ENCODE measurements at places on chromosomes 16 and 17.

- DNase-seq, result peak; percentile 38
Observed at GRCh38 chr17:77068915-77069314, 71.9 kb upstream of the SEC14L1 start.

DNA sequence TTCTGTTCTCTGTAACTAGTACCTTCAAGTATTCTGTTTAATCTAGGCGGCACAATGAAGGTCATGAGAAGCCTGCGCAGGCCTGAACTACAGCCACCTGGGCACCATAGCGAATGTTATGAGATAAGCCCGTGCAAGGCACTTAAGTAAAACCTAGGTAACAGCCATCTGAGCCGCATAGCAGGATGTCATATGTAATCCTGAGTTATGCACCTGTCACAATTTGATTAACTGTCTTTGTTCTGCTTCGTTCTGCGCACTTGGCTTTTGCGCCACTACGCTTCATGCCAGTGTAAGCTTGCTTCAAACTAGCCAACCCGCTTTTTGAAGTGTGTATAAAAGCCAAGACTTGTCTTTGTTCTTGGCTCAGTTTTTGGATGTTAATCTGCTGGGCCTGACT lies 449.8 kb downstream of the KCNJ18 start:
- DNase-seq, result no peak

DNA sequence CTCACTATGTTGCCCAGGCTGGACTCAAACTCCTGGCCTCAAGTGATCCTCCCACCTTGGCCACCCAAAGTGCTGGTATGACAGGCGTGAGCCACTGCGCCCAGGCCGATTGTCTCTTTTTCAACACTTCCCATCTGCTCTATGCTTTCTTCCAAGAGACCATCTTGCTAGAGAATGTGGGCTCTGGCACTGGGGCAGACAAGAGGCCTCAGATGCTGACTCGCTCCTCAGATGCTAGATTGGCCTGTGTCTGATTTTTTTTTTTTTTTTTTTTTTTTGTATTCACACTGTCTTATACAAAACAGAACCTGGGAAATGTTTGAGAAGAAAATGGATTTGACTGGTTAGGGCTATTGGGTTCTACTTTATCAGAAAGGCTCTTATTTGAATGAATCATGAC lies 58.2 kb downstream of the CYB5D2 start:
- no peak for DNase-seq

GRCh38 chr17:28573521-28573920 lies 2.2 kb upstream of the PIGS start:
- no peak for DNase-seq

- DNase-seq, result no peak
Observed at GRCh38 chr17:39674702-39675389, 6.6 kb downstream of the PNMT start.

DNA sequence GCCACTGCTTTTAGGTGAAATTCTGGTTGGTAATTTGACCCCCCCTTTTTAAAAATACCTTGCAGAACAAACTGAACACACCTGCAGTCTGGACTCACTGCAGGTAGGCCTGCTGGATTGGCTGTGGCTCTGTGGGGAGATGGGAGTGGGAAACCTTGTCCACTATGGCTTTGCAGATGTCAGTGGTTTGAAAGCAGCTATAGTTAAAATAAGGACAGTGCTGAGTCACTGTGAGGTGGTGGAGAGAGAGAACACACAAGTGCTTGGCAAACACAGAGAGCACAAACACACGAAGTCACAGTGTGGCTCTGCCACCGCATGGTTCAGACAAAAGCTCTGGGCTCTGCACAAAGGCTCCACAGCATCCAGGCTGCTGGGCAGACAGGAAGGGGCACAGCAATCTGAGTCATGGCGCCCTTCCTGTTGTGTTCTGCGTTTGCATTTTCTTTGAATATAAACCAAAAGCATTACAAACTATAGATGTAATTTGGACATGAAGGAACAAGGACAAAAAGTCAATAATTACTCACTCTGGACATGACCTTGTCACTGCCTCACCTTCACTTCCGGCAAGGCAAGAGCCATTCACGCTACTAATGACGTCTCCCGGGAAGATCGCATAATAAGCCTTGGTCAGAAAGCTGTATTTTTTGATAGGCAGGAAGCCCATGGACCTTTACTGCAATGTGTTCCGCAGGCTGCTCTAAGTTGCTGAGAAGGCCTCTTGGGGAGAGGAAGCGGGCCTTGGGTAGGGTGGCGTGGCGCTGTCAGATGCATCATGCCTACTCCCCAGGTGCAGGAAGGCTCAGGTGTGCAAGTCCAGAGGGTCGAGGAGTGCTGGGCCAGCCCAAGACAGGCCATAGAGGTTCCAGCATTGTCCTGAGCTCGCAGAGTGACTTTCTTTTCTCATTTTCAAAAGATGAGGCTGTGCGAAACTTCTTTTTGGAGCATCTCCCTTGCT lies 60.1 kb upstream of the MED9 start:
- peak; percentile 79 for DNase-seq

GRCh38 chr16:17313085-17313611 lies 157.6 kb downstream of the XYLT1 start:
- no peak for DNase-seq

DNA sequence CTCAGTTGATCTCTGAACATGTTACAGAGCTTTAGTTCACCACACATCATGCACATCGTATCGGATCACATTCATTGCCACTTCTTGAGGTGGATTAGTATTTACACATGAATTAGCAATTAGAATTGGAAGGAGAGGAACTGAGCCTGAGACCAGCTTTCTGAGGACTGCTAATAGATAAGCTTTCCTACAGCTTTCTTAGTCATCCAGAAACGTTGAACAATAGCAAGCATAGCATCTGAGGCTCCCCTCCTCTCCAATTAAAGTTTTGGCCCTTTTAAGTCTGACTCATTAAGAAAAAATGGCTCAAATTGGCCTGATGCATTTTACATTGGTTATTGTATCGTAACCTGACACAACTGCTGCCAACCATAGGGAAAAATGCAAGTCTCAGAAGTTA lies 1130.4 kb downstream of the CDH8 start:
- no peak for DNase-seq
